Hematopoietic multipotent progenitor cell treated with erythropoietin and hydrocortisone succinate and interleukin-3 and kit ligand, for 17 days (in vitro differentiated cells): ENCODE measurements at places on chromosomes 1 and 21.

- no peak for DNase-seq
These were observed 47.9 kb upstream of the RUNX1 start for GRCh38 chr21:35096959-35097358.

GRCh38 chr1:202154148-202154765 lies 6.1 kb downstream of the PTPN7 start:
- no peak for DNase-seq

DNA sequence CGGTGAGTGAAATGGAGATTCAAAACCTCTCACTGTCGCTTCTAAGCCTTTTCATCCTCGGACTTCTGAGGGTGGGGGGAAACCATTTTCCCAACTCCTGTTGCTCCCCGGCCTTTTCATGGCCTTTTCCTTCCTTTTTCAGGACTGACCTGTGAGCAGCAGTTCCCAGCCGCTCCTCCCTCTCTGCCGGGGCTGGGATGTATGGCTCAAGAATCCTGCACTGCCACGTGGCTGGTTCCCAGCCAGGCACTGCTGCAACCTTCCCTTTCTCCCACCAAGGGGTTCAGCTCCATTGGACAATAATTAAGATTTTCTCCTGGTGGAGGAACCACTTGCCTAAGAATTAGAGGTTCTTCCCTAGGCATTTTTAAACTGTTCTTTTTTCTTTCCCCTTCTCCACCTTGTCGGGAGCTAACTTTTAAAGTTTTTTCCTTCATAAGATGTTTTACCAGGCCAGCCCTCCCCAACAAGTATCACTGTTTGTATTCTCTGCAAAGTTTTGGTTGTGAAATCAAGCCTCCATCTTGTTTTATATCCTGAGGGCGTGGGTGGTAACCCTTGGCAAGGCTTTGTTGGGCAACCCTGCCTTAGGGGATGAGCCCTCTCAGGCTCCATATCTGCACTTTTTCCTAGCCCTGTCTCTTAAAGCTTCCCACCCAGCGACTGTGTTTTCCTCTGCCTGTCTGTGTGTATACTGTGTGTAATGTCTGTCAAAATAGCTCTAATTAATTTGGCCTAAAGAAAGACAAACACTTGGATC lies 1166.6 kb upstream of the ADGRL2 start:
- no peak for DNase-seq

DNA sequence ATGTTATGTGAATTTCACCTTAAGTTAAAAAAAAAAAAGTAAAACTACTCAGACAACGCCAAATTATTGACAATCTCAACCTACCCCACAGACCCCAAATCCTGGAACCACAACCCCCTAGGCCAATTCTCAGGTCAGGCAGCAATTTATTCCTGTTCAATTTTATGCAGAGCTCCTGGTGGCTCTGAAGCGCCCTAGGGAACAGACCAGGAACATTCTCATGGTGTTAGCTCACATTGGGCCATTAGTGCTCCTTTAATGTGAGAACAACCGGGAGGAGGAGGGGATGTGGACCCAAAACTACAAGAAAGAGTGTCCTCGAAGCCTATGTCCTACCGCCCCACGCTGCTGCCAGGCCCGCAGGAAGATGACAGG lies 403 bp upstream of the PSEN2 start:
- no peak for DNase-seq

- no peak for DNase-seq
These were observed 553.0 kb downstream of the SMYD3 start for GRCh38 chr1:245953876-245954660.

- DNase-seq = no peak
These were observed 55.2 kb downstream of the TENT5C start for GRCh38 chr1:117661027-117661426.

GRCh38 chr1:186298851-186299250 lies 76.2 kb downstream of the TPR start:
- DNase-seq = no peak

DNA sequence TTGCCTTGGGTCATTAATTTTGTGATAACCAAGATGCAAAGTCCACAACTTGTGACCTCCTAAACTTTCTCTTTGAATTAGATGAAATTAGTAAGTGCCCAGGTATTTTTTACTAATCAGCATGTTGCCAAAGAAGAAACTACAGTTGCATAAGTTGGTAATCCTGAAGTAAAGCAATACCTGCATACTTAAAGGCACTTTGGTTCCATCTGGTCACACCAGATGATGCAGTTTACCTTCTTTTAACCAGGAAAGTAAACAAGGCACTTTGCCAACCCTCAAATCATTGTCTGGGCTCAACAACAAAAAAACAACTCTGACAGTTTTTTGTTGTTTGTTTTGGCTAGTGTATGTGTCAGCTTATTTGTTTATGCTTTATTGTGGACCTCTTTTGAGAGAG lies 55.5 kb upstream of the DYNLT5 start:
- no peak for DNase-seq

- DNase-seq = no peak
These were observed 41.5 kb upstream of the SDC3 start for GRCh38 chr1:30950053-30950452.

GRCh38 chr1:26537951-26538352 lies 8.4 kb downstream of the RPS6KA1 start:
- DNase-seq = peak; percentile 44

GRCh38 chr1:75630004-75630594 lies 19.2 kb upstream of the SLC44A5 start:
- DNase-seq = no peak

DNA sequence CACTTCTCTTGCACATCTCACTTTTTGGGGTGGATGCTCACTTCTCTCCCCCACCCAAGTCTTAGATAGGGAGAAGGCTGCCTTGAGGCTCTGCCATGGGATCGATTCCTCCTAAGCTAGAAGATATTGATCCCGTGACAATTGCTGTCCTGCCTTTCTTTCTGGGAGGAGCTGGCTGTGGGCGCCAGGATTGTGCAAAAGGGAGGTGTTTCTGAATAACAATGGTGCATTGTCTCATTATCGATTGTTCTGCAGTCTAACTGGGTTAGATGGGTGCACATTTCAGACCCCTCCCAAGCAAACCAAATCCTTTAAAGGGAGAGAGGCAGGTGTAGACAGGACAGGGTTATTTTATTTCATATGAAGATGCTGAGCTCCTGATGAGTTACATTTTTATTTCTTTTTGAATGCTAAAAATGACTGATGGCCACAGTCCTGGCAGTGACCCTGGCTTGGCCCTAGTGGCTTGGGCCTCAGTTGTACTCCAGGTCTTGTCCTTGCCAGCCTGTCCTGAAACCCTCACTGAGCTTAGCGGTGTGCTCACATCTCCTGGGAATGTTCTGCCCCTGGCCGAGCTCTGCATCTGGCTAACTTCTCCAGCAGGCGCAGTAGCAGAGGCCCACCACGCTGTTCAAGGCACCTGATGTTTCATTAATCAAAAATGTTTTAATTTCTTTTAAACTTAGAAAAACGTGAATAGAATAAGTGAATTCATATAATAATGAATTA lies 99.0 kb upstream of the KAZN start:
- DNase-seq = no peak

DNA sequence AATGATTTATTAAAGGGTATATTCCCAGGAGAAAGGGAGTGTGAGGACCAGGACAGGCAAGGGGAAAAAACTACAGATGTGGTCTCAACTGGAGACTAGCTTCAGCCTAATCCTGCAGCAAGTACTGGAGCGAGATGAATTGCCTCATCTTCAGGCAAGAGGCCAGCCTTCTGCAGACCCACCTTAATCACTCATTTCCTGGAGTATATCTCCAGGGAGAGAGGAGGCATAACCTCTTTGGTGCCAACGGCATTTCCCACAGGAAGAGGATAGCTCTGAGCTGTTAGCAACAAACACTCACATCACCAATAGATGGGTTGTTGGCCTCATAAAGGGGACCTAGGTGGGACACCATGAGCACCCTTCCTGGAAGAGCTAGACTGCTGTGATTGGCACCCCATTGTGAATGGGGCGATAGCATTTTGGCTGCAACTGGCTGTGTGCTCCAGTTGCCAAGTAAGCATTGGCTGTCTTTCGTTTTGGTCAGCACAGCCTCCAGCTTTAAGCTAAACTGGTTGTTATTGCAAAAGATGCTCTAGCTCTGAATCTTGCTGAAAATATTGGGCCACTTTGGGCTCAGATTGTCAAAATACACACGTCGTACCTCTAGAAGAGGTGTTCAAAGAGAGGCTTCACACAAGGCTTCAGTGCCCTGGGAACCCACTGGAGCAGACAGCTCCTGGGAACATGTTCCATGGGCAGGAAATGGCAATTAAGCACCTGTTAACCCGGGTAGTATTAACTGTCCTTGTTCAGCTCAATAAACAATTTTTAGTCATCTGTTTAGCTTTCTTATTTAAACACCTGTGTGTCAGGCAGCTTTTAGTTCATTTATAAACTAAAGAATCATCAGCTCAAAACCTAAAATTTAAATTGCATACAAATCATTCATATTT lies 314.8 kb upstream of the C1orf87 start:
- no peak for DNase-seq

GRCh38 chr21:38985568-38986378 lies 180.0 kb downstream of the ETS2 start:
- DNase-seq = peak; percentile 48
